ENCODE measurements at places on chromosomes 1 and 21.

GRCh38 chr21:14582934-14583628 lies 37.0 kb upstream of the SAMSN1 start:
- no peak for DNase-seq

- DNase-seq = no peak
Observed at GRCh38 chr1:234978397-234979295, 150.0 kb downstream of the TOMM20 start.

GRCh38 chr1:198880818-198881597 lies 242.2 kb downstream of the PTPRC start:
- no peak for DNase-seq

- DNase-seq = no peak
Observed at GRCh38 chr1:174657893-174658292, 210.1 kb downstream of the GPR52 start.

DNA sequence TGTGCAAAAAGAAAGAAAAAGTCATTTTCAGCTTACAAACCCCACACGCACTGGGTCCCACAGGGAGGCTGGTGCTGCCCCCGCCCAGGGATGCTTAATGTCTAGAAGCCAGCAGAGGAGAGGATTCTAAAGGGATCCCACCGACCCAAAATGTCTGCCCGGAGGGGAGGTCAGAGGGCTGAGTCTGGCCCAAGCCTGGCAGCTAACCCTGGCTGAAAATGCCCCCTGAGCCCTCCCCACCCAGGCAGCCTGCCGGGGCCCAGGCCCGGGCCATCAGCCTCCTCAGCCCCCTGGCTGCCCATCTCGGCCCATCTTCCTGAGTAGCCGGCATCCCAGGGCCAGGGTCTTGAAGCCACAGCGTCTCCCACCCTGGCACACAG lies 33.5 kb downstream of the ACOT7 start:
- no peak for DNase-seq

DNA sequence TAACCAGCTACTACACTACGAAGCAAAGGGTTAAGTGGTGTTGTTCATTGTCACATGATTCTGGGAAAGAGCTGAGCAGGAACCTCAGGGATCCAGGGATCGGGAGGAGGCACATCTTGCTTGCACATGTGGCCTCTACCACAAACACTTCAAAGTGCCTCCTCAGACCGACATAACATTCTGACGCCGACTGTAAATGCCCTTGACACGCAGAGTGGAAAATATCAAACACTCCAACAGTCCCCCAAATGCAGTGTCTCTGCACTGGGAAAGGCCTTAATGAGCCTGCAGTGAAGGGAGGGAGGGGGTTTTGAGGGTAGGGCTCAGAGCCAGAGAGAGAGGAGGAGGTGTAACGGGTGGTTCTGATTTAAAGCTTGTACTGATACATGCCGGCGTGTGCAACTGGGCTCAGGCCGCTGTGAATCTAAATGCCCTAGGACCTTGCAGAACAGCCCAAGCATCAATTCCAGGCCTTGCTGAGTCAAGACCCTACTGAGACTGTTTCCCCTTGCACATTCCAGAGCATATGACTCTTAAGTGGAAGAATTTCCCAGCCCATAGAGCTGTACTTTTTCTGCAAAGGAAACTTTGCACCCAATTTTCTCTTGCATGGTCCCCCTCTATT lies 163.7 kb downstream of the NTMT2 start:
- DNase-seq = no peak

DNA sequence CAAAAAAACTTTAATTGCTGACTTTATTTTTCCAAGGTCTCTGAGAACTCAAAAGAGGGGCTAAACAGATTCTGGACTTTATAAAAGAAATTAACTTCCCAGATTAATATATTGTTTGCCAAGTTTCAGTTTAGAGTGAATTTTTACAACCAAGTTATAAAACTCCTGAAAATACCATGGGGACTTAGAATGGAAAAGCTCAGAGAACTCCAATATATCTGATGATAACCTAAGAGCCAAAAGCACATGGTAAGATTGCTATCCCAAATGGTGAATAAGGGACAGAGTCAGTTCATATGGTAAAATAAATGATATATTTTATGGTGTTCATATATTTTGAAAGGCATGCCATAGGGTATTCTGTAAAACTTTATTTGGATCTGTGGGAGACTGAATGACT lies 470.9 kb downstream of the TTLL7 start:
- DNase-seq = no peak

DNA sequence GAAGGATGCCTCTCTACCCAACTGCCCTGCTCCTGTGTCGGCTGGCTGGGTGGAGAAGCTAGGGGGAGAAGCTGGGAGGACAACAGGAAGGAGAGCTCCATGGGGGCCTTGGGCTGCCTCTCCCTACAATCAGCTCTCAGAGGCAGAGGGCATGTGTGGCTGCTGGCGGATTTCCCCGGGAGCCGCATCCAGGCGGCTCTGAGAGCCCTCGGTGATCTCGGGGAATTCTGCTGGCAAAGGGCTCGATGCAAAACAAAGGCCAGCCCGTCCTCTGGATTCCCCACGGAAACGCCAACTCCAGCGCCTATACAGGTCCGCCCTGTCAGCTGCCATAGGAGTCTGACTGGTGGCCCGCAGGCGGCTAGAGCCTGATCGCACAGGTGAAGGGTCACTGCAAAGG lies 26.4 kb upstream of the EVA1B start:
- DNase-seq = no peak

DNA sequence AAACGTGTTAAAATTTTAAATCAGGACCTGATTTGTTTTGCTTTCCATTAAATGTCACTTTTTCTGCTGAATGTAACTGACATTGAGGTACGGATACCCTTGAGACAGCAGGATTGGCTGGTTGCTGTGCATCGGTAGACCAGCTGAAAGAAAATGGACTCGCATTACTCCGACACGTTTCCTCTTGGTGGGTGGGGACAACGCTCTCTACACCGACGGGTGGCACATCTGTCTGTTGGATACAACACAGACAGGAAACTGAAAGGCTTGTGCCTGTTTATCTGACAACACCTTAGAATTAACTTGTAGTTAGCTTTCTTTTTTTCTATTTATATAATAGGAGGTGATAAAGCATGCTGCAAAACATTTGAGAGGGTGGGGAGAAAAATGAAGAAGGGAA lies 19.4 kb downstream of the PRPF38A start:
- no peak for DNase-seq

DNA sequence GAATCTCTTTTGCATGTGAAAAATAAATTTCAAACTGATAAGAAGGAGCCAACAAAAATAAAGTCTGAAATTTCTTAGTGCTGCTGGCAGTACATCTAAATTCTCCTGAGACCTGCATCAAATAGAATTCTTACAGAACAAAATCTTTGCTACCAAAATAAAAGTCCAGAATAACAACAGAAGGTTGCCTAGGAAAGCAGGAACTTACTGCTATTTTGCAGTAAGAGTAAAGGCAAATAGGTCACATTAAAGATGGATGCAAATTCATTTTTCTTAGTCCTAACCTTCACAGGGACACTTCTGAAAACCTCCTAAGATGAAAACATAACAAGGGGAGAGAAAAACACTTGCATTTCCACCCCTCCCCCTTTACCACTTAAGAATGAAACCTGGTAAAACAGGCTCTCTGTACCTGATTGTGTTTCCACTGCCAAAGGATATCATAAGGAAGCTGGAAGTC lies 59.0 kb downstream of the RUSC1 start:
- peak; percentile 8 for DNase-seq

- DNase-seq = no peak
Observed at GRCh38 chr1:184517130-184517529, 130.3 kb downstream of the C1orf21 start.

DNA sequence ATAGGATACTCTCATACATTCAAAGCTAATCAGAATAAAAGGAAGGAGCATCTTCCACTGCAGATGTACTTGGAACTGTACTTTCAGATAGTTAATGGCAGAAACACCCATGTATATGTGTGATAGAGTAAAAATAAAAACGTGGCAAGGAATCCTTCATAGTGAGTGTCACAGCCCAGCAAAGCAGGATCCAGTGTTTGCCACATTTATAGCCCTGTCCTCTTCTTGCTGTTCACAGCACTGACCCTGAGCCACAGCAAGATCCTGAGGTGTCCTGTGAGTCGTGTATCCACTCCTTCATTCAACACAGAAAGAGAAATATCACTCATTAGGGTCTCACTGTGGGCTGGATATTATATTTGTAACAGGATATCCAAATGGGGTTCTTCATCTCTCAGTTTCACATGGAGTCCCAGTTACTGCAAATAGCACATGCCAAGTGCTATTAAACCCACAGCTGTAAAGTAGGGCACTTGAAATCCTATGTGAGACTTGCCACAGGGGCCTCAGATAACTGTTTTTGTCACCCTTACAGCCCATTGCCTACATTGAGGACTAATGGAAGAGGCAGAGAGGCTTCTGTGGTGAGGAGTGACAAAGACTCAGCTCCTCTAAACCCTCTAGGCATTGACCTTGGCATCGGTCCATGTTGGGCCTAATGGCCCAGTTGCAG lies 41.3 kb downstream of the CYP2J2 start:
- DNase-seq = no peak

- DNase-seq = no peak
Observed at GRCh38 chr1:67833602-67833940, 304 bp upstream of the GNG12 start.

- no peak for DNase-seq
Observed at GRCh38 chr1:206704226-206704625, 19.5 kb downstream of the MAPKAPK2 start.
